CD4-positive, alpha-beta T cell treated with Interleukin-1 beta for 1 hour (primary cell): ENCODE measurements at places on chromosomes 2 and 18.

- DNase-seq, result no peak
Measured at GRCh38 chr2:27076323-27076722, 2.1 kb upstream of the EMILIN1 start.

- no peak for DNase-seq
Measured at GRCh38 chr2:18900691-18901141, 311.3 kb upstream of the NT5C1B start.

DNA sequence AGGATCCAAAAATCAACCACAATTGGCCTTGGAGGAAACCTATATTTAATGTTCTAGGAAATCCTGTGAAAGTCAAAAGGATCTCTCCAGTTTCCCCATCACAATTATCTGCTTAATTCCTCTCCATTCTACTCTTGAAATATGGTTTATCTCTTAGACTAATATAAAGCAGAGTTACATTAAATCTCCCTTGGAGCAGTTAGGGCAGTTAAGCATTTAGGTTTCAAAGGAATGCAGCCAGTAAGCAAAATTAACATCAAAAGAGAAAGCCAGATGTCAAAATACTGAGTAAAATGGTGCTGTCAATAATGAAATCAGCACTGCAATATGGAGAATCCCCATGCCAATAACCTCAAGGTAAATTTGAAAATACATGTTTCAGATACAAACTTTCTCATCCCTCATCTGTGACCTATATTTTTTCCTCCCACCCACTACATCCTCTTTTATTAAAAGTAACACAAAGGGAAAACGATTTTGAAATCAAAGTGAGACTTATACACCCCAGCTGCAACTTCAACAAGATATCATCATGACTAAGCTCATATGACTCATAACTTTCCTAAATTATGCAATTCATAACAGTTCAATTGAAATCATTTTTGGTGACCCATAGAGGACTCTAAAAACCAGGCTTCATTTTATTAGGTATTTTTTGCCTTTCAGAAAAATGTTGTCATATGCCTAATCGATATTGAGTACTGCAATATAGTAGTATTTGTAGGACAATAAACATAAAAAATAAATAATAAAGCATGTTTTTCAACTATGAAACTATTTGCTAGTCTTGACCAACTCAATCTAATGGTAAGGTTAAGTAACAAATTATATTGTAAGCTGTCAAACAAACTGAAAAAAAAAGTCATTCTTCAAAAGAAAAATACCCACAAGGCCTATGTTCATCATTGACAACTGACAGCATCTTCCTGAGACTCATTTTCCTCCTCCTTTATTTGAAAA is 3.1 kb downstream of the ADAM17 start:
- DNase-seq, result peak; percentile 33

DNA sequence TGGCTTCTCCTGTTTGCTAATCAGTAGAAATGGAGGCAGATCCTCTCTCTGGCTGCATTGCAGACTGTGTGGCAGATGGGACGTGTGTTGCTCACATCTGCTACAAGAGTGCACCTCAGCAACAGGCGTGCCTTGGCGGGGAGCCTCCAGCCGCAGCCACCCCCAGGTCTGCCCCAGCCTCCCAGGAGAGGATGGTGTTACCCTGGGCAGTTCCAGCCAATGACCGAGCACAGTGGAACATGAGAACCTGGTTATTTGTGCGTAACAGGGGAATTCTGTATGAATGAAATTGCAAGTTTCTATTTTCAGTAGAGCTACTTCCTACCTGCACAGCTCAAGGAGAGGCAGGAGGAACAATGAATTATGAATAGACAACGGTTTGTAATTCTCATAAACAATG is 130.6 kb upstream of the CBLN2 start:
- DNase-seq, result no peak

DNA sequence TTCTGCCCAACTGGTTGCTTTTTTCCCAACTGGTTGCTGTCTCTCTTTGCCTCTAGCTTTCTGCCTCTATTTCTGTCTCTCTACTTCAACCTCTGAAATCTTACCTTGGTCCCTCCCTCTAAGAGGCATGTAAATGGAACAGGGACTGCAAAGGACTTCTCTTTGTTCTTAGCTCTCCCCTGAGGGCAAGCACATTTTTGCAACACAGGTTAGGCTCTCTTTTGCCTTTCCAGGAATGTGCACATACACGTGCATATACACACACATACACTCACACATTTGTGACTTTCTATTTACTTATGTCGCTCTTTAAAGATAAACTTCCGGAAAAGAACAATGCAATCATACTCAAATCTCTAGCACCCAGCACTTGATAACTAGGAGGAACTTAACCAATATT is 262.6 kb upstream of the DDX18 start:
- no peak for DNase-seq
